Smooth muscle cell of trachea (primary cell): ENCODE measurements at places on chromosomes 1 and 21. TPM values are rescaled to one million over a fixed set of nuclear protein-coding genes. Genes with fewer than 3 reads are reported as not detected.

CCDC27 gene
- not detected in 2 replicates for total RNA-seq

SEC16B gene
- 3.1 and 8.9 TPM in 2 replicates for total RNA-seq

SZT2 gene
- total RNA-seq: 30.7 and 36.2 TPM in 2 replicates

SLC44A5 gene
- under 0.01 and 0.15 TPM in 2 replicates for total RNA-seq

UTS2 gene
- not detected in 2 replicates for total RNA-seq

NBPF9 gene
- total RNA-seq: 20.5 and 22.8 TPM in 2 replicates

F13B gene
- total RNA-seq: not detected in 2 replicates

DCDC2B gene
- not detected in 2 replicates for total RNA-seq

C1orf87 gene
- 0.15 TPM in 1 of 2 replicates, not detected in the other for total RNA-seq

TMCO1 gene
- total RNA-seq: 63.8 and 103 TPM in 2 replicates

HSPA6 gene
- 4.7 and 6.5 TPM in 2 replicates for total RNA-seq

PRELP gene
- total RNA-seq: 0.73 and 4.3 TPM in 2 replicates

BGLAP gene
- 0.83 TPM in 1 of 2 replicates, not detected in the other for total RNA-seq

KCNJ9 gene
- total RNA-seq: under 0.01 TPM in 1 of 2 replicates, not detected in the other

TNFRSF18 gene
- 0.33 and 0.44 TPM in 2 replicates for total RNA-seq

CTSE gene
- total RNA-seq: not detected in 2 replicates

BMP8B gene
- total RNA-seq: not detected in 2 replicates

OR2T2 gene
- total RNA-seq: not detected in 2 replicates

PGBD5 gene
- total RNA-seq: 1.7 TPM in 1 of 2 replicates, not detected in the other

ZNF691 gene
- 10.5 and 12.7 TPM in 2 replicates for total RNA-seq

SYT6 gene
- not detected in 2 replicates for total RNA-seq

PTGS2 gene
- 4.8 and 5.0 TPM in 2 replicates for total RNA-seq

UBE2U gene
- not detected in 2 replicates for total RNA-seq

B3GALT2 gene
- total RNA-seq: 0.15 and 0.17 TPM in 2 replicates

LDLRAD1 gene
- not detected in 2 replicates for total RNA-seq

FCRL5 gene
- total RNA-seq: not detected in 2 replicates

B4GALT3 gene
- 13.8 and 18.0 TPM in 2 replicates for total RNA-seq

SPATA45 gene
- not detected in 2 replicates for total RNA-seq

AMY2B gene
- total RNA-seq: 2.3 and 5.8 TPM in 2 replicates
